NCI-H526 treated with DMSO at 0.1 percent for 48 hours (cell line): ENCODE measurements at places on chromosomes 11 and 22.

- DNase-seq = no peak
Measured at GRCh38 chr11:116833816-116834534, 3.4 kb downstream of the APOA1 start.

DNA sequence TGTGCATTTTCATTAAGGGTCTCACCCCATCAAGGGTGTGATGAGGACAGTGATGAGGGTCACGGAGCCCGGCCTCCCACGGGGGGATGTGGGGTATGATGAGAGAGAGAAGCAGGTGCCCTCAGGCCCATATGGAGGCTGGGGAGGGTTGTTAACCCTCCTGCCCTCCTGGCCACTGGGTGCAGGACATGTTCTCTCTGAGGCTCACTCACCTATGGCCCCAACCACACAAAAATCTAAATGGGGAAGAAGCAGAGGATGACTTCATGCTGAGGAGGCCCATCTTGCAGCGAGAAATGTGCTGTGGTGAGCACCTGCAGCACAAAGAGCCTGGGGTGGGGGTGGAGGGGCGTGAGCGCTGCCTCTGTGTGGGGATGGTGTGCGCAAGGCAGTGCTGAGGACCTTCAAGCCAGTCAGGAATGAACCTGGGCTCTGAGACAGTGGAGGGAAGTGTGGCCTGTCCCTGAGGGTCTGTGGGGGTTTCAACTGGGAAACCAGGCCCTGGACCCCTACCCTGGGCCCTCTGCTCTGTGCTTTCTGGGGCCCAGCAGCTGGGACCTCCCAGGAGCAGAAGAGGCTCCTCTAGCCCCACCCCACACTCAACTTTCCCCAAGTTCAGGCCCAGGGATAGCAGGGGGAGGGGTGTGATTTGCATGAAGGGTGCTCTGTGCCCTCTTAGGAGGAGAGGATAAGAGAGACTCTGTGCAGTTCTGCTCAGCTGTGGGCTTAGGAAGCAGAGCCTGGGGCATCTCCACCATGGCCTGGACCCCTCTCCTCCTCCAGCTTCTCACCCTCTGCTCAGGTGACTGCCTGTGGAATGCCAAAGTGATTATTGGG lies 43.0 kb upstream of the TOP3B start:
- DNase-seq = no peak

- DNase-seq = no peak
Measured at GRCh38 chr22:50686794-50687193, 14.2 kb downstream of the SHANK3 start.

GRCh38 chr11:117822074-117823033 lies 2.2 kb downstream of the FXYD2 start:
- no peak for DNase-seq

GRCh38 chr11:107609400-107610218 lies 18.7 kb downstream of the ELMOD1 start:
- no peak for DNase-seq

DNA sequence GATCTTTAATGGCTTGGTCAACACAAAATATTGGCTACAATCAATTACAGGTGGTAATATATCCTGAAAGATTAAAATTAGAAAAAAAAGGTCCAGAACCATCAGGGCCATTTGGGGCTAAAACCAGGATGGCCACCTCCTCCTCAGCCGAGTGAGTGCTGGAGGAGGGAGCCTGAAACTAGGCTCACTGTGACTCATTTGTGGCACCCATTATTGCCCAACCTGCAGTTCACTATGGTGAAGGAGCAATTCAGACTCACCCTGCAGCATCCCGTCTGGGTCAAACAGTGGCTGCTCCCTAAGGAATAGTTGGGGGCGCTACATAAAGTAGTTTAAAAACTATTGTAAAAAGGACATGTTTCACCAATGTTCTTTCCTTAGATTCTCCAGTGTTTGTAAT lies 60.7 kb downstream of the GLYATL1 start:
- DNase-seq = no peak

GRCh38 chr22:48500471-48501230 lies 1327.0 kb downstream of the BRD1 start:
- DNase-seq = no peak
